Type B pancreatic cell (in vitro differentiated cells): ENCODE measurements at places on chromosomes 2 and 18.

- DNase-seq, result no peak
These were observed 39.3 kb downstream of the CD302 start for GRCh38 chr2:159758686-159759085.

DNA sequence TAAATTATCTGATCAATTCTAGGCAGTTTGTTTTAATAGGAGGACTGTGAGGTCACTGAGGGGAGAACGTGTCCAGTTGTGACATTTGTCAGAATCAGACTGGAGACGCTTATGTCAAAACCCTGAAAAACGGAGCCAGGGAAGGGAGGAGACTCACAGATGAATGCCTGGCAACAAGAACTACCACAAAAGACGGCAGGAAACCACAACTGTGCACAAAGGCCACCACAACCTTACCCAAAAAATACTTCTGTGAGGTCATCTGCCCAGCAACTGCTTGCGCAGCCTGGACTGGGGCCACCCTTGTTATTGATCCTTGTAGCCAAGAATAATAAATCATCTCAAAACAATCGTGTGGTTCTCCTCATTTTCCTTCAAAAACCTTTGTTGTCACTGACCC lies 173.0 kb upstream of the ALKAL2 start:
- DNase-seq, result no peak

DNA sequence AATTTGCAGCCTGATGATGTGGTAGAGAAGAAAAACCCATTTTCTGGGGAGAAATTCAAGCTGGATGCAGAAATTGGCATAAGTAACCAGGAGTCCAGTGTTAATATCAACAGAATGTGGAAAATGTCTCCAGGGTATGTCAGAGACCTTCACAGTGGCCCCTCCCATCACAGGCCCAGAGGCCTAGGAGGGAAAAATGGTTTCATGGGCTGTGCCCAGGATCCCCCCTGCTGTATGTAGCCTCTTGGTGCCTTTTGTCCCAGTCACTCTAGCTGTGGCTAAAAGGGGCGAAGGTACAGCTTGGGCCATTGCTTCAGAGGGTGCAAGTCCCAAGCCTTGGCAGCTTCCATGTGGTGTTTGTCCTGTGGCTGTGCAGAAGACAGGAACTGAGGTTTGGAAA lies 40.2 kb downstream of the CACNB4 start:
- DNase-seq, result no peak

GRCh38 chr2:2992634-2993033 lies 385.0 kb downstream of the EIPR1 start:
- no peak for DNase-seq

- no peak for DNase-seq
These were observed 118.2 kb downstream of the CLIP4 start for GRCh38 chr2:29233428-29233827.

- DNase-seq, result no peak
These were observed 336.3 kb downstream of the NYAP2 start for GRCh38 chr2:225735844-225736243.

GRCh38 chr18:54950221-54950620 lies 9.0 kb downstream of the CCDC68 start:
- no peak for DNase-seq

GRCh38 chr18:58758046-58758445 lies 86.8 kb downstream of the MALT1 start:
- DNase-seq, result no peak

GRCh38 chr2:189521699-189522434 lies 58.7 kb downstream of the SLC40A1 start:
- no peak for DNase-seq

DNA sequence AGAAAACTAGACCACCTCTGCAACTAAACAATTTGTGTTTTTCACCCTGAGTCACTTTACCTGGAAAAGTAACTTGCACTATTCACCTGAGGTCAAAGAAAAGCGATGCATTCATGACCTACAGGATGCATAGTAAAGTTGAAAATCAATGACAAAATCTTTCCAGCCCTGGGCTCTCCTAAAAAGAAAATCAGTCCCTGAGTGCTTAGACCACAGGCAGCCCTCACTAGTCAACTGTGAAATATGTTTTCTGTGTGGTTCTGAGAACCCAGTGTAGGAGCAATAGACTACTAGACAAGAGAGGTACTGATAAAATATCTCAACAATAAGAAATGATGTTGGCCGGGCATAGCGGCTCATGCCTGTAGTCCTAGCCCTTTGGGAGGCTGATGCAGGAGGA lies 133.1 kb downstream of the TXNL1 start:
- no peak for DNase-seq

- no peak for DNase-seq
These were observed 40.0 kb downstream of the PKDCC start for GRCh38 chr2:42087857-42088195.

- DNase-seq, result no peak
These were observed 273.5 kb upstream of the HS6ST1 start for GRCh38 chr2:128591861-128592822.

GRCh38 chr2:220646424-220646823 lies 925.7 kb downstream of the EPHA4 start:
- no peak for DNase-seq

DNA sequence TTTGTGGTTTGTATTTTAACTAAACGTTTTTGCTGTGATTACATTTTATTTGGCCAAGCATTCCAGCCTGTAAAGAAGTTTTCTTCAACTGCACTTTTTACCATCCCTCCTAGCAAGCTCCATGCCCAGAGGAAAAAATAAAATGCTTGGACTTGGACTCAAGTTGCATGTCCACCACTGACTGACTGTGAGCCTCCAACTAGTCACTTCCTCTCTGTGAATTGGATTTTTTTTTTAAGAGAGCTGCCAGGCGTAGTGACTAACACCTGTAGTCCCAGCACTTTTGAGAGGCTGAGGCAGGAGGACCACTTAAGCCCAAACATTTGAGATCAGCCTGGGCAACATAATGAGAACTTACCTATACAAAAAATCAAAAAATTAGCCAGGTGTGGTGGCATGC lies 1185.2 kb upstream of the PIK3C3 start:
- no peak for DNase-seq

GRCh38 chr18:55781481-55781957 lies 193.5 kb upstream of the TCF4 start:
- no peak for DNase-seq

- DNase-seq, result no peak
These were observed 29.2 kb downstream of the AKAIN1 start for GRCh38 chr18:5167831-5168230.

GRCh38 chr2:225788571-225789094 lies 389.1 kb downstream of the NYAP2 start:
- DNase-seq, result no peak

DNA sequence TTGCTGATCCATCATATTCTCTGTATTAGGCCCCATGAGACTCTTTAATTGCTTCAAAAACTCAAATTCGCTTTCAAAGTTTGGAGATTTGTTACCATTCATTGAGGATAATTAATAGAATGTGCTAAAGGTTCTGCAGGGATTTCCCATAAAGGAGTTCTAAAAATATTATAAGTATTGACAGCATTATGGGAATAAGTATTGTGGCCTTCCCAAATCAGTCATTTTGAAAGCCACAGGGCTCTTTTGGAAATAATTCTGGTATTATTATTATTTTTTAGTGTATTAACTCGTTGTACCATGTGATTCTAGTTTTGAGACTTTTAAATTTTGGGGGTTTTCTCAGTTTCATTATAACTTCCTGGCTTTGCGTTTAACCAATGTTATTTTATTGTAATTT lies 37.1 kb downstream of the LCLAT1 start:
- DNase-seq, result no peak

DNA sequence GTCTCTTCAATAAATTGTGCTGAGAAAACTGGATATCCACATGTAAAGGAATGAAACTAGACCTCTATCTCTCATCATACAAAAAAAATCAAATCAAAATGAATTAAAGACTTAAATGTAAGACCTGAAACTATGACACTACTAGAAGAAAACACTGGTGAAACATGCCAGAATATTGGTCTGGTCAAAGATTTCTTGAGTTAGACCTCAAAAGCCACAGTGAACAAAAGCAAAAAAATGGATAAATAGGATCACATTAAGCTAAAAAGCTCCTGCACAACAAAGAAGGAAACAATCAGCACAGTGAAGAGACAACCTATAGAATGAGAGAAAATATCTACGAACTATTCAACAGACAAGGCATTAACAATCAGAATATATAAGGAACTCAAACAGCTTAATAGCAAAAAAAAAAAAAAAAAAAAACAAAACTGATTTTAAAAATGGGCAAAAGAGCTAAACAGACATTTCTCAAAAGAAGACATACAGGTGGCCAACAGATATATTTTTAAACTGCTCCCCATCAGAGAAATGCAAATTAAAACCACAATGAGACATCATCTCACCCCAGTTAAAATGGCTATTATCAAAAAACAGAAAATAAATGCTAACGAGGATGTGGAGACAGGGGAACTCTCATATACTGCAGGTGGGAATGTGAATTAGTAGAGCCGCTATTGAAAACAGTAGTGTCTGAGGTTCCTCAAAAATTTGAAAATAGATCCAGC lies 66.3 kb downstream of the NCKAP1 start:
- no peak for DNase-seq

- no peak for DNase-seq
These were observed 653.7 kb downstream of the DCDC2C start for GRCh38 chr2:4357121-4357520.

DNA sequence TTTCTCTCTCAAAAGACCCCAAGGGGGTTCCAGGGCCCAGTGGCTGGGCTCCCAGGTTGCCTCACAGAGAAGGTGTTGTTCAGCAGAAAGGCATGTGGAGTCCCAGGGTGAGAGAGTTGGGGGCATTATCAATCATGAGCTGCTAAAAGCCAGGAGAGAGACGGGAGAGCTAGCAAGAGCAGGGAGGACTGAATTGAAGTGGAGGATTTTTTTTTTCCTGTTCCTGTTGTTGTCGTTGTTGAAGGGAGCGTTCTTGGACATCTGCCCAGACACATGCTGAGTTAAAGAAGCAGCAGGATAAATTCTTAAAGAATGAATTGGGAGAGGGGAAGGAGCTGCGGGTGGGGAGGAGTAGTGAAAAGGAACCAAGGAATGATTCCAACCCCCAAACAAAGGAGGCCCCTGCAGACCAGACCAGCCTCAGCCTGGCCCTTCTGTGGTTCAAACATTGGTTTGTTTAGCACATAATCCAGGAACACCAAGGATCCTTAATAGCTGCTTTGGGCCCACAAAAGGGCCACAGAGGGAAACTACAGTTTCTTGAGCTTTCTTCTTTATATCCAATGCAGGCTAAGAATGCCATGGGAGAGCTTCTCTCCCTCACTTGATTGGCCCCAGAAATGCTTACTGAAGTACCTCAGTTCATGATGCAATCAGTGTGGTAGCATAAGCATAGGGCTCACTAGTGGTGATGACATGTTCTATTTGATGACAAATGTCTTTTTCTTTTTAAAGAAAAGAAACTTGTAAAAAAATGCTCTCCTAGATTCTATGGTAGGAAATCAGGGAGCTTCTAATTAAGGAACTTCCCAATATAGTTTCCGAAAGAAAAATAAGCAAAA lies 146.0 kb downstream of the SETBP1 start:
- DNase-seq, result no peak

DNA sequence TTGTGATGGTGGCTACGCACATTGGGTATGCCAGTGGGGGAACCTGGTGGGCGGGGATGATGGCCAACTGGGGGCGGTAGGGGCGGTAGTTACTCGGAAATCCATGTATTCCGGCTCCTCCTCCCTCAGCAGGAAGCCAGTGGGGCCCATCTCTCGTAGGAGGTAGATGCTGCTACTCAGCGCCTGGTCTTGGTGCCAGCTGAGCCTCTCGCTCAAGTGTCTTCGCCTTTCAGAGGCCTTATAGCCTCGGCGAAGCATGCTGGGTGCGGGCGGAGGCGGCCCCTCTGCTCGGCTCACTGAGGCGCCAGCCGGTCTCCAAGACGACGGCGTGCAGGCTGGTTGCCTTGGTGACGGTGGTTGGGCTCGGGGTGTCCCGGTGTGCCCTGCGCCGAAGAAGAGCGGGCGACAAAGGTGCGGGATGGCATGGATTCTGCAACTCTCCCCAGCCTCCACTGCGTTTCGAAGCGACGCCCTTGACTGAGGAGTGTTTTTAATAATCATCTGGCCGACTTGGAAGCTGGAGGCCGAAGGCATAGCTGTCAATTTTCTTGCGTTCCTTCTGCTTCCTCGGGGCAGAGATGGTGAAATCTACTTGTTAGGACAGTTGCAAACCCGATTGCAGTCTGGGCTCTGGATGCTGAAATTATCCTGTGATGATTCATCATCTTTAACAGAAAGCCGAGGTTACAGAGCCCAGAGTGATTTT lies at the start of gene ZSWIM2:
Gene ZSWIM2 (minus strand): TSS at position 298 of the 706 bp plus-strand sequence. CDS start 40 bp downstream, at position 258.
- DNase-seq, result peak; percentile 77

DNA sequence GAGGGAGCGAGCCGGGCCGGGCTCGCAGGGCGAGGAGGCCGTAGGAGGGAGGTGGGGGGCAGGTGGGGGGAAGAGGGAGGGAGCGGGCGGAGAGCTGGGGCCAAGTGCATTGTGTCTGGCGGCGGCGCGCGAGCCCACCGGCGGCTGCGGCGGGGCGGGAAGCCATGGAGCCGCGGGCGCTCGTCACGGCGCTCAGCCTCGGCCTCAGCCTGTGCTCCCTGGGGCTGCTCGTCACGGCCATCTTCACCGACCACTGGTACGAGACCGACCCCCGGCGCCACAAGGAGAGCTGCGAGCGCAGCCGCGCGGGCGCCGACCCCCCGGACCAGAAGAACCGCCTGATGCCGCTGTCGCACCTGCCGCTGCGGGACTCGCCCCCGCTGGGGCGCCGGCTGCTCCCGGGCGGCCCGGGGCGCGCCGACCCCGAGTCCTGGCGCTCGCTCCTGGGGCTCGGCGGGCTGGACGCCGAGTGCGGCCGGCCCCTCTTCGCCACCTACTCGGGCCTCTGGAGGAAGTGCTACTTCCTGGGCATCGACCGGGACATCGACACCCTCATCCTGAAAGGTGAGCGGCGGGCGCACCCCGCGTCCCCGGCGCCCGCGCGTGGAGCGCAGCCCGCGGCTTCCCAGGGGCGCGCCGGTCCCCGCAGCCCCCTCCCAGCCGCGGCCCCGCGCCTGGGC lies at the start of gene TMEM178A:
Gene TMEM178A (plus strand): TSS at position 107 of the 680 bp plus-strand sequence. CDS start 58 bp downstream, at position 165.
- no peak for DNase-seq

DNA sequence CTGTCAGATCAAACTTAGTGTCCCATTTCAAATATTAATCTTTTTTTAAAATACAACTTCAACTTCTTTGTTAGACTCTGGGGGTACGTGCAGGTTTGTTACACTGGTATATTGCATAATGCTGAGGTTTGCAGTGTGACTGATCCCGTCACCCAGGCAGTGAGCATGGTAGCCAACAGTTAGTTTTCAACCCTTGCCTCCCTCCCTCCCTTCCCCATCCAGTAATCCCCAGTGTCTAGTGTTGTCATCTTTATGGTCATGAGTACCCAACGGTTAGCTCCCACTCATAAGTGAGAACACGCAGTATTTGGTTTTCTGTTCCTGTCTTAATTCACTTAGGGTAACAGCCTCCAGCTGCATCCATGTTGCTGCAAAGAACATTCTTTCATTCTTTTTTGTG lies 23.9 kb downstream of the NOL10 start:
- no peak for DNase-seq

GRCh38 chr2:40480596-40480995 lies 28.7 kb upstream of the SLC8A1 start:
- no peak for DNase-seq

GRCh38 chr2:47336259-47337238 lies 66.4 kb upstream of the MSH2 start:
- DNase-seq, result no peak

- no peak for DNase-seq
These were observed 48.5 kb upstream of the IKZF2 start for GRCh38 chr2:213199871-213200270.

GRCh38 chr2:122366969-122367645 lies 611.7 kb downstream of the TSN start:
- no peak for DNase-seq
